Globus pallidus (tissue), 1 donor: ENCODE measurements at places on chromosomes 6 and 20.

GRCh38 chr20:17627101-17627955 lies 54.7 kb downstream of the RRBP1 start:
- no peak for DNase-seq

DNA sequence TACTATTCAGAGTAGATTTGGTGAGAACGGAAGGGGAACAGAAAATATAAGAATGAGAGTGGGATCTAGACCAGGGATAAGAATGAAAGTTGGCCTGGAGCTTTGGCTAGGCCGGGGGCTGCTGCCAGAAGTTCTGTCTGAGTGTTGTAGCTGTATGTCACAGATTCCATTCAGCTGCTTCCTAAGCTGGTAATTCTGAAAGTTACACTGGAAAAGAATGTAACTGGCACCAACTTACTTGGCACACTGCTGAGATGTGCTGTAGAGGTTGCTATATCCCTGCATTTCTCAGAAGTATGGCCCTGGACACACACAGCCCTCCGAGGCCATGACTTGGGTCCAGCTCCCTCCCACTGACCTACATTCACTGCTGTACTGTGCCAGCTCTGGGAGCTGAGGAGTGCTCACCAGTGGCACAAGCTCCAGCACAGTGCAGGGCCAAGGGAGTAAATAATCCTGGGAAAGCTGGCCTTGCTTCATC lies 25.8 kb upstream of the TMEM217 start:
- peak; percentile 63 for DNase-seq

DNA sequence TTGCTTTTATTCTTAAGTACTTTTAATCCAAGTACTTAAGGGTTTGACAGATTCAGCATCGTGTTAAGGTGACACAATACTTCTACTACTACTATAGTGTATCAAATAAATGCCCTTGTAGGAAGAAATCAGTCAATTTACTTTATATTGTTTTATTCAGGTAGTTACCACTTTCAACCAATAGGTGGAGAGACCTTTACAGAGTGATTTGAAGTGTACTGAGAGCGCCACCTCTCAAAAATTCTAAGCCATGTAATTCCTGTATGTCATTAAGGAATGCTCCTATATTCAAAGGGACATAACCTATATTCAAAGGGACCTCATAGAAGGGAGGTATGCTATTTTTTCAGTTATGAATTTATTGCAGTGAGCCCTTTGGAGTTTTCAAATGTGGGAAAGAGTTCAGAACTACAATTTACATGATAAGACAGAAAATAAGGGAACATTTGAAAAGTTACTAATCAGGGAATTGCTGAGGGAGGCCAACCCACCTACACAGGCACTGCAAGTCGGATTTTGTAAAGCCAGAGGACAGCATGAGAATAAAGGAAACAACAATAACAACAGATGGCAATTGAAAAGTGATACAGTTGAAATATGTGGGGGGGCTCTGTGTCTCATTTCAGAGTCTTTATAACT lies 955.6 kb downstream of the TBC1D32 start:
- no peak for DNase-seq

DNA sequence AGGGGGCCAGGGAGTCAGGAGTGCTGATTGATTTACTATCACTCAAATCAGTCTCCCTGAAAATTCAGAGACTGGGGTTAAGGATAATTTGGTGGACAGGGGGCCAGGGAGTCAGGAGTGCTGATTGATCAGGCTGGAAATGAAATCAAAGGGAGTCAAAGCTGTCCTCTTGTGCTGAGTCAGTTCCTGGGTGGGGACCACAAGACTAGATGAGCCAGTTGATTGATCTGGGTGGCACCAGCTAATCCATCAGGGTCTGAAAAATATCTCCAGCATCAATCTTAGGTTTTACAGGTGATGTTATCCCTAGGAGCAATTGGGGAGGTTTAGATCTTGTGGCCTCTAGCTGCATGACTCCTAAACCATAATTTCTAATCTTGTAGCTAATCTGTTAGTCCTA lies 6.1 kb upstream of the AFG1L start:
- no peak for DNase-seq

GRCh38 chr20:59605601-59606364 lies 1.4 kb downstream of the PHACTR3 start:
- DNase-seq = no peak

GRCh38 chr6:17032590-17032987 lies 69.3 kb upstream of the STMND1 start:
- no peak for DNase-seq

DNA sequence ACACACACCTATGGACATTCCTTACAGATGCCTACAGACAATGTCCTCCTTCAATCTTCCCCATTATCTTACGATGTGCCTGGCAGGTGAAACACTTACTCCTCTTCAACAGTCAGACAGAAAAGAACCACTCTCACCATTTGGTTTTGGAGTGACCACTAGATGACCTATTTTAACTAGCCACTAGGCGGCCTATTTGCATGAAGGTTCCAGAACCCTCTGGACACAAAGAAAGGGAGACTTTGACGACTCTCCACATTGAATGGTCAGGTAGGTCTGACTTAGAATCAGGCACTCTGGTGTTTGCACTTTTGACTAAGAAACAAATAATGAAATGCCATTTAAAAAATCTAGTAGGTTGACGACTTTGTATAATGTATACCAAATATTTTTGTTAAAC lies 42.0 kb downstream of the PNLDC1 start:
- no peak for DNase-seq

- no peak for DNase-seq
Measured at GRCh38 chr6:96110878-96111277, 95.1 kb downstream of the FUT9 start.

DNA sequence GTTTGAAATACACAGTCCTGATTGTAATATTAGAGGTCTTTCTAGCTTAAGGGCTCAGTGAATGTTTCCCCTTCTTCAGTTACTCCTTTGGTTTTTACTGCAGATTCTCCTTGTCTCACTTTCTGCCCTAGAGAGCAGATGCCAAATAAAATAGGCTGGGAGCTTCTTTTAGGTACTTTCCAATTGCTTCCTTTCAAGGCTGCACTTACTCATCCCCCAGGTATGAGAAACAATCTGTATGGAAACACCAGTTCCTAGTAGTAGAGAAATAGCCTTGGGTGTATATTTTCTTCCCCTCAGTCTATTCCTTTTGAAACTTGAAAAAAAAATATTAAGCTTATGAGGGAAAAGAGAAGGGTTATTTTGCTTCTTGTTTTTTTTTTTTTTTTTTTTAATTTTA lies 139.7 kb downstream of the PAK5 start:
- no peak for DNase-seq

- no peak for DNase-seq
Measured at GRCh38 chr20:8579035-8579434, 447.0 kb downstream of the PLCB1 start.
